ENCODE measurements at places on chromosomes 6 and 20.

DNA sequence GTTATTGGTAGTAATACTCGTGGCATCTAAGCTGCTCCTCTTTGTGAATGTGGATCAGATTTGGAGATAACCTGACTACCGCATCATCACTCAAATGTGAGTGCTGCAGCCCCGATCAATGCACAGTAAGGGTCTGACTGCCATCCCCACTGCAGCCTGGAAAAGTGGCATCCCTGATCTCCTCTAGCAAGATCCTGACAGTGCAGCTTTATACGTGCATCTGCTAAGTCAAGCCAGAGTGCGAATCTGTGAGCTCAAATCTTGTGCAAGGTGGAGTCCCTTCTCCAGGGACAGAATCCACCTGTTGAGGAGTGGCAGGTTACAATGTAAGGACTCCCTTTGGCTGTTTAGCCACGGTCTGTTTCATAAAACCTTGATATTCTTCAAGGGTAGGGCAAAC is 215.0 kb upstream of the EXOC2 start:
- DNase-seq: no peak

GRCh38 chr6:116476002-116476678 is 15.0 kb downstream of the CALHM6 start:
- no peak for DNase-seq

DNA sequence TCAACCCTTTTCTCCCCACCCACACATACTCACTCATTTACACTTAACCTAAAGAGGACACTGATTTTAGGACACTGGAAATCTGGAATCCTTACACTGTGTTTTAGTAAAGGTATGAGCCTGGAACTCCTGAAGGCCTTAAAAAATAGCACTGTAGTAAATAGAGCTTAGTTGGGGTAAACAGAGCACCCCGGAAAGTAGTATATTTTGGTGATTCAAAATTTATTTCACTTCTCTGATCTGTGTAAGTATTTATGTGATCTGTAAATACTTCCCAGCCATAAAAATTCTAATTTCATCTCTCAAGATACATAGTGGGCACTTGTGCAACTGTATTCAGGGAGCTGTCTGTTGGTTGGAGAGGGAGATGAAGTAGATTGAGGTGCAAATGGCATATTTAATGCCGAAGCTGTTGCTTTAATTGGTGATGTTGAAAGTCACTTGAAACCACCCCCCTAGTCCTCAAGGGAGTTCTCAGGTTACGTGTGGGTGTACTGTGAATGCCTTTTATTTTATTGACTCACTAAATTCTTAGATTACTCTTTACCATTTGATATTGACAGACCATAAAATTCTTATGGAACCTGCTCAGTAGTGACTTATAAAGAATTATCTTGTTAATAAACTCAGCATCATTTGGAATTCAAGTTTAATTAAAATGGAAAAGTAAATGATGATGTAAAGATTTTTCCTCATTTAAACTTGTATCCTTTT is 154.9 kb downstream of the SOX4 start:
- peak; percentile 52 for DNase-seq

DNA sequence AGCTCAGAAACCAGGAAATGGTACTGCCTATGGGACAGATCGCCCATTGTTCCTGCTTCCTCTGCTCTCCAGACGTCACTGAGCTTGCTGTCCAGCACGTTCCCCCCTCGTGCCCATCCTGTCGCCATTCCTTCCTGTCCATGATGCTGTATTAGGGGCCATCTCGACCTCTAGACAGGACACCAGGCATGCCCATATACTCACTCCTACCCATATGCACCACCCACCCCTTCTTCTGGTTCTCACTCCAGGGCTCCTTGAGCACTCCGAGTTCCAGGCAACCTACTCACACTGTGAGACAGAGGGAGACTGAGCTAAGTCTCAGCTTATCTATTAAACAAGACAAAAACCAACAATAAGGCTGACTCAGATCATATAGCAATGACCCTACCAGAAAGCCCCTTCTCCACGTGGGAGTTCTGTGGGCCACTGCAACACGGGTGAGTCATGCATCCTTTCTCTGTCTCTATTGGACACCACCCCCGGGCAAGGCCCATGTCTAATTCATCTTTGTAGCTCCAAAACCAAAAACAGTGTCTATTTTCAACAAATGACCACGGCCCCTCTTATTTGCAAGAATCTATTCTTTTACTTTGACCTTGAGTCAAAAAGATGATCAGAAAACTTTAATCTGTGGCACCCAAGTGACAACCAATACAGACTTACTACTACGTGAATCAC is 65.7 kb downstream of the PSMG4 start:
- DNase-seq: peak; percentile 94

- DNase-seq: peak; percentile 65
These were observed 43.2 kb upstream of the PLCB4 start for GRCh38 chr20:9025643-9026042.

GRCh38 chr6:134826889-134827737 is 122.8 kb downstream of the ALDH8A1 start:
- DNase-seq: peak; percentile 100

DNA sequence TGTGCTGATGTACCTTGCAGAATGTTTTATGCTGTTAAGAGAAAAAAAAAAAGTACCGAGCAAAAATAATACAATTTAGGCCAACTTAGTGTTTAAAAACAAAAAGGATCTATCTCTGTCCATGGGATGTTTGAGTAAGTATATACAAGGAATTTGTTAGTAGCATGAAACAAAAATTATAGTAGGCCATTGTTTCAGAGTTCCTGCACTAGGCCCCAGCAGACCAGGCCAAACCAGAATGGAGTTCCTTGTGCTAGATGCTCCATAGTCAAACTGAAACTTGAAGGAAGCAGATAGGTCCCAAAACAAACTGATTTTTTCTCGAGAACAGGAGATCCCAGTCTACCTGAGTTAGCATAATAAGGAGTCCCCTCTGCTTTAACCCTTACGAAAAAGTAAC is 72.5 kb downstream of the SNX9 start:
- DNase-seq: no peak

- peak; percentile 87 for DNase-seq
These were observed 3.0 kb downstream of the THBS2 start for GRCh38 chr6:169250660-169251059.

- no peak for DNase-seq
These were observed 374.5 kb downstream of the TAF4 start for GRCh38 chr20:61690993-61691838.

GRCh38 chr20:2814587-2815051 is at the start of gene C20orf141:
Gene C20orf141 (plus strand): TSS chr20:2814987. CDS start chr20:2815185, 198 bp downstream.
- peak; percentile 99 for DNase-seq

DNA sequence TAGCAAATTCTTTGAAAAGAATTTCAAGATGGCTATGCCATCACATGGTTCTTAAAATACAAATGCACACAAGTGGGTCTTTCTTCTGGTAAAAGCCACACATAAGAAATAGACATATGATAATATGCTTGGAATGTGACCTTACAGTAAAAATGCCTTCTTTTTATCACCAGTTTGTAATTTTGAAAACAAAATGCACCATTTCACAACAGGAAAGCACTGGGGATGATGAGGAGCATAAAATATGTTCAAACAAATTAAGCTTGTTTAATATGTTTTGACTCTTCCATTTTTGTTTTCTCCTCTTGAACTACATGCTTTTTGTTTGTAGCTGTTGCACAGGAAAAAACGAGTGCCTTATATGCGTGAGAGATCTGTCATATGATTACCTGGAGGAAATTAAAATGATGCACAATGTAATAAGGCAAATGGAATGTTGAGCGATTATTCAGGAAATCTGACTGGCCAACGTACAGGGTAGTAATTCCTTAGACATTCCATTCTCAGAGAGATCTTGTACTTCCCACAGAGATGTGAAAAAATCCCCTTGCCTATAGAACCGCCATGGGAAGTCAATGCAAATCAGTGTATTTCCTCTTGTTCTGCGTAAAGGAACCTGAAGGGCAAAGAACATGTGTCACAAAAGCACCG is 911.6 kb downstream of the TFAP2A start:
- peak; percentile 89 for DNase-seq

GRCh38 chr6:80003826-80004172 is 650 bp upstream of the TTK start:
- DNase-seq: no peak

- DNase-seq: no peak
These were observed 7.1 kb upstream of the DUSP22 start for GRCh38 chr6:285030-285771.

DNA sequence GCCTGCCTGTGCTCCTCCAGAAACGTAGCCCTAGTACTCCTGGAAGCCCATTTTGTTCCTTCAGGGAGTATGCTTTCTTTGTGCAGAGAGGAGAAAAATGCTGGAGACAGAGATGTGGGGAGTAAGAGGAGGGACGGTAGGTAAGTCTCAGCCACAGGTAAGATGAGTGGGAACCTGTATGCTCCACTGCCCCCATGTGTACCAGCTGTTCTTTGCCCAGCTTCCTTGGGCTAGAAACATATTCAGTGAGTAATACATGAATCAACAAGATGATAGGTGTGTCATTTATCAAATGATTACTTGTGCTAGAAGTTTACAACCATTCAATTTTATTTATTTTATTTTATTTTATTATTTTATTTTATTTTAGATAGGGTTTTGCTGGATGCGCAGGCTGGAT is 13.6 kb upstream of the CEP85L start:
- DNase-seq: no peak

DNA sequence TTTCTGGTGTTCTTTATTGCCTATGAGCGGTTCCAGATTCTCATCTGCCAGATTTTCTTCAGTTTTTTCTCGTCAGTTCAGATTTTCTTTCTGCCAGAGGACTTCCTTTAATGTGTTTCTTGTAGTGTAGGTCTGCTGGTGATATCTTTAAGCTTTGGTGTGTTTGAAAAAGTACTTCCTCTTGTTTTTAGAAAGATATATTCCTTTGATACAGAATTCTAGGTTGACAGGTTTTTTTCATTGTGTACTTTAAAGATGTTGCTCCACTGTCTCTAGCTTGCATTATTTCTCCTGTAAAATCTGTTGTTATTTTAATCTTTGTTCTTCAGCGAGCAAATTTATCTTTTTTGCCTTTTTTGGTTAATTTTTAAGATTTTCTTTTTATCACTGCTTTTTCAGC is 36.9 kb downstream of the ASXL1 start:
- DNase-seq: no peak

GRCh38 chr20:62886709-62887058 is 25.1 kb upstream of the TCFL5 start:
- no peak for DNase-seq
